ENCODE measurements at places on chromosomes 5 and 9.

DNA sequence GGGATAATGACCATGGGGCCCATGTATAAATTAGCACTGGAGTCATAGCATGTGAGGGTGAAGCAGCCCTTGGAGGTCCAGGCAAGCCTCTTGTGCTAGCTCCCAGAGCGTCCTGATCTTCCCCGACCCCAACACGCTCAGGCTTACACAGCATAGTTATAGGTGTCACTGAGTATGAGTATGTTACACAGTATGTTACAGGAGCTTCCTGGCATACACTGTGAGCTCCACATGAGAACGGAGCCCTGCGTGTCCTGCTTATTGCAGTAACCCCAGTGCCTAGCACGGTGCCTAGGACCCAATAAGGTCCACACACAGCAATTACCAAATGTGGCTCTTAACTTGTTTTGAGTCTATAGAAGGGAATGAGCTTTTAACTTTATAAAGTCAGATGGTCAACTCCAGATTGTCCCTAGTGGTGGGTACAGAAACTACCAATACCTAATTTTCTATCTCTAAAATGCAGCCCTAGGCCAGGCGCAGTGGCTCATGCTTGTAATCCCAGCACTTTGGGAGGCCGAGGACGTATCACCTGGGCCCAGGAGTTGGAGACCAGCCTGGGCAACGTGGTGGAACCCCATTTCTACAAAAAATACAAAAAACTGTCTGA lies 64.1 kb downstream of the PLAC8L1 start:
- DNase-seq: no peak

GRCh38 chr5:118006219-118006618 lies 982.1 kb downstream of the DTWD2 start:
- DNase-seq: no peak

DNA sequence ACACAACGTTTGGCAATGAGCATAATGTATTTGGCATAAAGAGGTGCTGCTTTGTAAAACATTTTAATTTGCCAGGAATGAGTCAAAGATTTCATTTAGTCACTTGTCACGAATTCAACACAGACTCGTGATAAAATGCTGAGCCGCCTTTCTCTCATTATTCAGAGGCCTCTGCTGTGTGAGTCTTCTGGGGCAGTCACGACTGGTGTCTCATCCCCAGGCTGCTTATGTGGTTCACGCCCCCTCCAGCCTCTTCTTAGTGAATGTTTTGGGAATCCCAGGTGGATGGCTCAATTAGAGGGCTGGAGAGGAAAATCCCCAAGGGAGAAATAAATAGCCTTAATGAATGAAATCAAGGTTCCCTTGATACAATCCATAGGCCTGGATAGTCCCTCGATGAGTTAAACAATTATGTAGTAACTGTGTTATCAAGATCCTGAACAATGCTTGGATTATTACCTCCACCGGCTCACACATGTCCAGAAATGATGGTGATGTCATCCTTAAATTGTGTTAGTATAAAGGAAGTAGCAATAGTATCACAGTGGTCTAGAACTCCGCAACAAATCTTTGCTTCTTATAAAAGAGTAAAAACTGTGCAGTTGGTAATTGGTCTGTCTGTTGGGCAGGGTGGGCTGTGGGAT lies 192.1 kb upstream of the ADAMTS16 start:
- DNase-seq: no peak

GRCh38 chr9:69181908-69182353 lies 7.9 kb downstream of the TJP2 start:
- no peak for DNase-seq

- DNase-seq: no peak
Measured at GRCh38 chr5:68452286-68452685, 236.7 kb downstream of the PIK3R1 start.

DNA sequence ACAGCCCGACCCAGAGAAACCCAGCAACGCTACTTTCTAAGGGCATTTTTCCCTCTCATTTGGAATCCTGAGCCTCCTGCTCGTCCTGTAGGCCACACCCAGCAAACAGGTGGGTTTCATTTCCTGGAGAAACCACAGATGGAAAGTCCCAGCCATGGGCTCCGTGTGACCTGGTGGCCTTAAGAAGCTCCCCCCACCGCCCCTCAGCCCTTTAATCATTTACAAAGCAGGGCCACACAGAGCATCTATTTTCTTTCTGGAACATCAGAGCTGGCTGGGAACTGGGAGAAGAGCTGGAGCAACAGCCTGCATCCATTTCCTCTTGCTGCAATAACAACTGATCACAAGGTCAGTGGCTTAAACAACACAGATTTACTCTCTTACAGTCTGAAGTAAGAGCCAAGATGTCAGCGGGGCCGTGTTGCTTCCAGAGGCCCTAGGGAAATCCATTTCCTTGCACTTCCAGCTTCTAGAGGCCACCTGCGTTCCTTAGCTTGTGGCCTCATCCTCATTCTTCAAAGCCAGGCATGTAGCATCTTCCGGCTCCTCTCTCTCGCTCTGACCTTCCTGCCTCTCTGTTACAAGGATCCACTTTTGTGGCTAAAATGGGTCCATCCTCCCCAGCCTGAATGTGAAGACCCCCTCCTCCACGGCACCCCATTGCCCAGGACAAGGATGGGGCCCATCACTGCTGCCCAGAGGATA lies 40.5 kb downstream of the C9orf50 start:
- peak; percentile 27 for DNase-seq

DNA sequence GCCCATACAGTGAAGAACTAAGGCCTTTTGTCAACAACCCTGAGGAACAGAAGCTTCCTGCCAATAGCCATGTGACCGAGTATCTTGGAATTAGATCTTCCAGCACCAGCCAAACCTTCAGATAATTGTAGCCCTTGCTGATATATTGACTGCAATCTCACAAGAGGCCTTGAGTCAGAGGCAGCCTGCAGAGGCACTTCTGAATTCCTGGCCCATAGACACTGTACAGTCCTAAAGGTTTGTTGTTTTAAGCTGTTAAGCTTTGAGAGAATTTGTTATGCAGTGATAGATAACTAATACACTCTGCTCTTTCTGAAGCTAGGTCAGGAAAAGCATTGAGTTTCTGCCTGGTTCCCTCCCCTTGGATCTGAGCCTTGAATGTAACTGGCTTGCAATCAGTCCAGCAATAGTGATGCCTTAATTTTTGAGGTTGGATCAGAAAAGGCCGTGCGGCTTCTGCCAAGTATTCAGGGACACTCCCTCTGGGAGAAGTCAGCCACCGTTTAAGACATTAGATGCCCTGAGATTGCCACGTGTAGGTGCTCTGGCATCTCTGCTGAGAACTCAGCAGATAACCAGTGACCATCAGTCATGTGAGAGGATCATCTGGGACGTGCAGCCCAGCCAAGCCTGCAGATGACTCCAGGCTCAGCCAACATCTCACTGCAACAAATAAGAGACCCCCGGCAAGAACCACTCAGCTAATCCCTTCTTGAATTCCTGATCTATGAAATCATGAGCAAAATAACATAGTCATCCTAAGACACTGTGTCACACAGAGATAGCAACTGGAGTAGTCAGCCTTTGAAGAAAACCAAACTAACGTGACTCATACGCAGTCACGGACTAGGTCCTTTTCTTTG lies 126.8 kb upstream of the STC2 start:
- no peak for DNase-seq

GRCh38 chr5:63240063-63240755 lies 661.6 kb downstream of the LRRC70 start:
- no peak for DNase-seq

DNA sequence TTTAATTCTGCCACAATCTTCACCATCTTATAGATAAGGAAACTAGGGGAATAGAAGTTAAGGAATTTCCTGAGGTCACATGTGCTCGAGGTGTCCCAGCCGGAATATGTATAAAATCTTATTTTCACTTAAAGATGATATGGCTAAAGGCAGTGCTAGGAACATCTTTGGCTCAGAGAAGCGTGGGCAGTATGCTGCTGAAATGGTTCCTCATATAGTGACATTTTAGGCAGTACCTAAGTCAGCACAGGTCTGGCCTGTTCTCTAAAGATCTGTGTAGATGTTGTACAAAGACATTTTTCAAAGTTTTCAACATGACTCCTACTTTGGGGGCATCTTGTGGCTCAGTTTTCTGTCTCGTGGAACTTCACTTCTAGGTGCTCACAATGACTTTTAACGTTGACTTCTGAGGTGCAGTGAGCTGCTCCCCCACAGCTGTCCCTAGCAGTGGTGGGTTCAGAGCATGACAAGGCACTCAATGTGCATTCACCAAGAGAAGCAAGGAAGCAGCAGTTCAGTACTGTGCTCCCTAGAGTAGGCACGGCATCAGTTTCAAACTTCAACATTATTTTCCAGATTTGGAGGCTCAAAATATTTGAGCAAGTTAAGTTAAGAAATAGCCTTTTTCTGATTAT lies 40.3 kb downstream of the TNFAIP8 start:
- DNase-seq: no peak

DNA sequence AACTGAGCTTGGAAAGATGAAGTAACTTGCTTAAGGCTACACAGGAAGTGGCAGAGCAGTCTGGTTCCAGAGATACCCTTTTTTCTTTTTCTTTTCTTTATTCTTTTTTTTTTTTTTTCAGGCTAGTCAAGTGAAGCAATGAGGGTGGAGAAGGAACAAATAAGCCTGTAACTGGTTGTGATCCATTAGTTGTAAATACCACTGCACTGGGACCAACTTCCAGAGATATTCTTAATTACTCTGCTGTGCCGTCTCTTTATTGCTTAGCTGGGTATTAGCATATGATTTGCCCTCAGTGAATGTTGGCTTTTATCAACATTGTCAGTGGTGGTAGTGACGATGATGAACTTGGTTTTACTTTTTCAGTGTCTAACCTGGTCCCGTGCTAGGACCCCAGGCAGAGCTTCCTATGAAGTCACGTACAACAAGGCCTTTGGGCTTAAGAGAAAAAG lies 26.7 kb downstream of the LNPEP start:
- DNase-seq: no peak

DNA sequence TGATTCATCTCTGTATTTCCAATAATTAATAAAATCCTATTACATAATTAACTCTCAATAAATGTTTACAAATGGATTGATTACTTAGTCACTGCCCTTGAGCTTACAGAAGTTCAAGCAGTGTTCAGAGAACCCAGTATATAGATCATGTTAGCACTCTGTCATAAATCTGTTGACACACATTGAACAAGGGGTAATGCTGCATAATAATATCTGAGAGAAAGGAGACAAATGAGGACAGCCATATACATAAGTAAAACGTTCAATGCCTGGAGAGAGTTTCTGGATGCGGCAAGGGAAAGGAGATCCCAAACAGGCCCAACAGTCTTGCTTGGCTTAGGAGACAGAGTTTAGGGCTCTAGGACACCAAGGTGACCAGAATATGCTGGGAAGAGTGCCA lies 270.2 kb downstream of the FBXL17 start:
- DNase-seq: no peak

GRCh38 chr9:126001581-126002225 lies 254.5 kb downstream of the PBX3 start:
- no peak for DNase-seq

GRCh38 chr5:176560364-176560763 lies 11.2 kb downstream of the CDHR2 start:
- DNase-seq: no peak

DNA sequence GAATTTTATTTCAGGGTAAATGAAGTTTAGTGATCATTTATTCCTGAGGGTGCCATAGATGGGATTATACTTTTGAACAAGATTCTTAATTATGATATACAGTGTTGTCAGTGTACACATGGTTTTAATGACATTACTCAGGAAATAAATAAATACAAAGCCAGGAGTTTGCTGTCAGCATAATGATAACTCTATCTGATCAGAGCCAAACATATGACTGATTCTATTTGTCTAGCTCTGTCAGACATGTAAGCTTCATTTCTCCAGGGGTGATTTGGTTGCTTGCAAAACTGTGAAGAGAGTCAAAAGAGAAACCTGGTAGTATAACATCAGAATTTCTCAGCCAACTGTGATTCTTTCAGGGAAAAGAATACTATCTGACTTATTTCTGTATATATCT lies 1425.8 kb upstream of the C9orf72 start:
- no peak for DNase-seq

GRCh38 chr9:122355336-122355875 lies 15.4 kb upstream of the PTGS1 start:
- DNase-seq: no peak

GRCh38 chr5:95783661-95784060 lies 38.9 kb downstream of the GLRX start:
- DNase-seq: no peak

DNA sequence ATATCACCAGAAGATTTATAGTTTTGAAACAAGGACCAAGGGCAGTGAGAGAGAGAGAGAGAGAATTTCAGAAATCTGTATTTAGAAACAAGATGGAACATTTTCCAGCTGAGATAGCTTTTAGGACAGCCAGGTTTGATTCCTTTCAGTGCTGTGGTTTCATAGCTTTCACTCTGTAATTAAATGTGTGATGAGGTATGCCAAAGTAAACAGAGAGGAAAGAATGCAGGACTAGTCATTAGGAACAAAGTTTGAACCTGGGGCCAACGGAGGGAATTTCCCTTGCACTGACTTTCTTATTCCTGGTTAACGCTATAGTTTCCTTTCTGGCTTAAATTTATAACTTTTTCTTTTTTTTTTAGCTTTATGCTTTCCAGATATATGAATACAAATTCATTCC lies 10.0 kb upstream of the CCL28 start:
- DNase-seq: no peak

DNA sequence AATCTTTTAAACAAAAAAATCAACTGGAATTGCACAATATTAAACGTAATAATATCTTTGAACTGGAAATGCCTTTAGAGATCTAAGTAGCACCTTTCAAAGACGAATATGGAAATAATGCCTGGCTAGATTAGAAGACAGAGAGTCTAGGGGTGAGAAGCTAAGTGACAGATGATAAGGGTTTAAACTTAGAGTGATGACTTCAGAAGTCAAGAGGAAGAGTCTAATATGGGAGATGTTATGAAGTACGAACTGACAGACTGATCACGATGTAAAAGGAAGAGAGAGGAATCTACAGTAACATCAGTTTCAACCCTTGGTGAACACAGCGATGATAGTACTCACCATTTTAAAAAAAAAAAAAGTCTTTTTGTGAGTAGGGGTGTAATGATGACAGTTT lies 57.9 kb downstream of the HINT1 start:
- no peak for DNase-seq

DNA sequence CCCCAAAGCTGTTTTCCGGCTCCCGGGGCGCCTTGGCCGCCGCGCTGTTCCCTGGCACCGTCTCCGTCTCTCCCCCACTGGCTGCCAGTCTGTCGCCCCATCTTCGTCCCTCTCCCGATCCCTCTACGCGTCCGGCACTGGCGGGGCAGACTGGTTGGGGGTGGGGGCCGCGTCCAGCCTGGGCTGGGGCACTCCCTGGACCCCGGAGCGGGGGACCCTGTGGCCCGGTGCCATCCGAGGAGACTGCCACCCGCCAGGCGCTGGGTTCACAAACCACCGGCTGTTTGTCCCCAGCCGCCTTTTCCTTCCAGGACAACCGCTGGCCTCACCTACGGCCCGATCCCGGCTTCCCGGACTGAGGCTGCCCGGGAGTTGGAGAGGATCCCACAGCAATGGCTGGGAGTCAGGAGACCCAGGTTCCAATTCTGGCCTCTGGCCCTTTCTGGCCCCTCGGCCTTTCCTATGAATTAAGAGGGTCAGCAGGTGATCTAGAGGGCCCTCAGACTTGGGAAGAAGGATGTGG lies 1.0 kb upstream of the FIBCD1 start:
- DNase-seq: no peak

- no peak for DNase-seq
Measured at GRCh38 chr9:100379862-100380261, 27.1 kb upstream of the TEX10 start.

- DNase-seq: no peak
Measured at GRCh38 chr5:66704790-66705425, 108.7 kb downstream of the MAST4 start.

GRCh38 chr9:123081824-123082223 lies 48.4 kb downstream of the GPR21 start:
- no peak for DNase-seq
